Hypothalamus (tissue), 51 donors: ENCODE measurements at places on chromosomes 12 and 14.

DNA sequence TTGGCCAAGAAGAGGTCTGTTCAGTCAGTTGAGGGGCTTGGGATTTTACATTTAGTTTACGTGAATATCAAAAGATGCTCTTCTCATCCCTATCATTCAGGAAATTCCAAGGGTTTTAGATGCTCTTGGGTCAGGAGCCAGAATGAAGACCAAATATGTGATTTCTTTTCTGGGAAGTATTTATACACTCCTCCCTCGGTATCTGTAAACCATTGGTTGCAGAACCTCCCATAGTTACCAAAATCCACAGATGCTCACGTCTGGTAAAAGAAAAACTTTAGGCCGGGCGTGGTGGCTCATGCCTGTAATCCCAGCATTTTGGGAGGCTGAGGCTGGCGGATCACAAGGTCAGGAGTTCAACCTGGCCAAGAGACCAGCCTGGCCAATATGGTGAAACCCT, 75.9 kb downstream of the TNFAIP2 start:
- no peak for DNase-seq

- DNase-seq: no peak
Observed at GRCh38 chr12:32585680-32586079, 93.4 kb upstream of the DNM1L start.

GRCh38 chr14:57493467-57494181, at the start of gene CCDC198:
Gene CCDC198, minus strand, starts transcription at chr14:57493857. Its CDS starts 142 bp downstream, at chr14:57493715.
- DNase-seq: no peak

- DNase-seq: no peak
Observed at GRCh38 chr12:59075141-59075540, 154.8 kb upstream of the LRIG3 start.

DNA sequence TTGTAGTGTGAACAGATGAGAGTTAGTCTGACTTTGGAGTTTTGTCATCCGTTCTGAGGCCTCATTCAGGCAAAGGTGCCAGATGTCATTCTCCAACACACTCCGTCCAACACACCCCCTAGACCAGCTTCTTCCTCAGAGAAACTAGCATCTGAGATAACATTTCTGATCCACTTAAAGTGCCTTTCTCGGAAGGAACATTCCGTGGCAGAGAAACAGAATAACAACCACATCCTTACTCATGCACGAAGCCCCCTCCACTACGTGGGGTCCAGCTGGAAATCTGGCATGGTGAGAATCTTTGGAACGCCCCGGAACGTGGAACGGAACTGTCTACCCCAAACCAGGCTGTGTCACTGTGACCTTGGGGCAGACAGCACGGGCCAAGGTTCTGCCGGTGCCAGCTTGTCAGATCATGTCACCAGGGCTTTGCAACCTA, 17.0 kb upstream of the BCL7A start:
- DNase-seq: no peak
